ENCODE measurements at places on chromosomes 6 and 20.
A peak's percentile ranks its signal among the peaks of the same experiment; 100 is the strongest.

DNA sequence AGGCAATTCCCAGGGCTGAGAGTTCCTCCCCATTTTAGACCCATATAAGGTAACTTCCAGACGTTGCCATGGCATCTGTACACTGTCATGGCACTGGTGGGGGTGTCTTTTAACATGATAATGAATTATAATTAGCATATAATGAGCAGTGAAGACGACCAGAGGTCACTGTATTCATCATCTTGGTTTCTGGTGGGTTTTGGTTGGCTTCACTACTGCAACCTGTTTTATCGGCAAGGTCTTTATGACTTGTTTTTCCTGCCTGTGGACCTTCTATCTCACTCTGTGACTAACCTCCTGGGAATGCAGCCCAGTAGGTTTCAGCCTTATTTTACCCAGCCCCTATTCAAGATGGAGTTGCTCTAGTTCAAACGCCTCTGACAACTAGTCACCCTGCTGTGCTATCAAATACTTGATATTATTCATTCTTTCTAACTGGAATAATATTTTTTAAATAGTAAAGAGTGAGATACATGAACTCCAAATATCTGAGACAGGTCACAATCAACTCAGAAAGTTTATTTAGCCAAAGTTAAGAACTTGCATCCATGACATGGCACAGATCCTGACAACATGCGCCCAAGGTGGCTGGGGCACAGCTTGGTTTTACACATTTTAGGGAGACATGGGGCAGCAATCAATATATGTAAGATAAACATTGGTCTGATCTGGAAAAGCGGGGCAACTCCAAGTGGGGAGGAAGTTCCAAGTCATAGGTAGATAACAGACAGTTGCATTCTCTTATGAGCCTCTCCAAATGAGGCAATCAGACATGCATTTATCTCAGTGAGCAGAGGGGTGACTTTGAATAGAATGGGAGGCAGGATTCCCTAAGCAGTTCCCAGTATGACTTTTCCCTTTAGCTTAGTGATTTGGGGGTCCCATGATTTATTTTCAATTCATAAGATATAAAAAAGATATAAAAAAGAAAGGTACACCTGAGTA is 1.2 kb upstream of the UFL1 start:
- DNase-seq, result peak; percentile 83

DNA sequence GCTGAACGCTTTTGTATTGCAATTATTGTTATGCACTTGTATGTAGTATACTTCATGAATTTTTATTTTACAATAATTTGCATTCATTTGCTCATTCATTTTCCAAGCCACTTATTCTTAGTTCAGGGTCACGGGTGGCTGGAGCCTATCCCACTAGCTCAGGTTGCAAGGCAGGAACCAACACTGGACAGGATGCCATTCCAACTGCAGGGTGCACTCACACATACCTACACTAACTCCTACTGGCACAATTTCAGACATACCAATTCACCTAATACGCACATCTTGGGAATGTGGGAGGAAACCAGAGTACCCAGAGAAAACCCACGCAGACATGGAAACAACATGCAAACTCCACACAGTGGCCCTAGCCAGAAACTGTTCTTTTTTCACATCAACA is 61.8 kb downstream of the LMBRD1 start:
- no peak for DNase-seq

DNA sequence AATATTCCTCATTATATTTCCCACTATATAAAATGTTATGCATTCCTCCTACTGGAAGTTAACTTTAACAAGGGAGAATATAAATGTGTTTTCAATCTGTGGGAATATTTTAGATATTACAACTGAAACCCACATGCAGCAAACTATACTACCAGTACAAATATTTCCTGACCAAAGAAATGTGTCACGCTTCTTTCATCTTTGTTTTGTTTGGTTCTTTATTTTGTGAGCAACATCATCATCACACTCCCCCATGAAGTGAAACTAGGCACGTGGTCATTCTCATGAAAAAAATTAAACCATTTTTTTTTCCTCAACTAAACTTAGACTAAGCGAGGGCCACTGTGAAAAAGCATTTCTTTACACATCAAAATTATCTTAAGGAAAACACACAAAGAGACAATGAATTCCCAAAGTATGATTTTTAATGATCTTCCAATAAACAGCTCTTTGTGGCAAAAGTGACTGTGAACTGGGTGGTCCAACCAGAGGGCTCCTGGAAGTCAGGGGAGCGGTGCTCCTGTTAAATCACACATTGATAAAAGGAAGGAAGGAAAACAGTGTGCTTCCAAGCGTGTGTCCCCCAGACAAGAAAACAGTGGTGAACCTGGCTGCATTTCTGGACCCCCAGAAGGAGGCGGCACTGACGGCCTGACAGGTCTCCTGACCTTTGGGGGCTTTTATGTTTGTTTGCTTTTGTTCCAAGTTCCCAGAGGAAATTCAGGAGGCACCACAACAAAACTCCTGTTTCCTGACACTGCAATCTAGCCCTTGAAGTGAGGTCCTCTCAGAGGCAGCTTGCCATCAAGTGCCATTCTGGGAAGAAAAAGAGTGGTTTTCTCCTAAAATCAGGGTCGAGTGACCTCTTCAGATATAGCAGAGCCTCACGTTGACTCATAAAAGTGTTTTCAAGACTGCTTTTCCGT is 166.8 kb upstream of the FOXQ1 start:
- DNase-seq, result no peak

GRCh38 chr20:58938541-58938940 is 42.5 kb upstream of the NELFCD start:
- DNase-seq, result no peak

DNA sequence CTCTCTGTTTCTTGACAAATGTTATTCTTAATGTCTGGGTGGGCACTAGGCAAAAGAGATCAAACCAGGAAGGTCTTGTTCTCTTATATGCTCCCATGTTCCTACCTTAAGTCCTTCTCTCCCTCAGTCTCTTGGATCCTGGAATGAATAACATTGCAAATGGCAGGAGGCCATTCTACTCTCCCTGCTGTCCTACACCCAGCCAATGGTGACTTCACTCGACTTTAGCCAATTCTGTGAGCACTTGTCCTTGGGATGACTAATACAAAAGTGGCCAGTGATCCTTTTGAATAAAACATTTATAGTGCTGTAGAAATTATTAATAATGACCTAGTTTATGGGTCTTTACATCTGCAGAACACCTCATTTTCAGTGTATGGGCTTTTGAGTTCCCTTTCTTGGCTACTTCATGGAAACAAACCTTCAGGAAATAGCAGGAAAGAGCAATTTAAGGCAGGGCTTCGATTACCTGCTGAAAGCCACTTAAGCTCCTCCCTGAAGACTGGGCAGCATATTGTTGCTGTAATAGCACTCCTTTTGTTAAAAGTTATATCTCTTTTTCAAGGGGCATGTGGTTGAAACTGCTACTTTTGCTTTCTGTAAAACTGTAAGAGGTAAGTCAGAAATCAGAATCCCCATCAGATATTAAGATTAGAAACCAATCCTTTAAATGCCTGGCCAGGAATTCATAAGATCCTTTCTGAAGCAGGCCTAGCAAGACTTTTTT is 10.5 kb downstream of the OTOR start:
- no peak for DNase-seq

- peak; percentile 87 for DNase-seq
Measured at GRCh38 chr6:142871910-142872331, 73.1 kb downstream of the HIVEP2 start.

GRCh38 chr20:14523090-14523489 is 185.7 kb upstream of the FLRT3 start:
- DNase-seq, result no peak

- DNase-seq, result no peak
Measured at GRCh38 chr6:15473741-15474161, 189.1 kb downstream of the DTNBP1 start.

GRCh38 chr6:13089296-13089994 is 238.9 kb downstream of the TBC1D7 start:
- no peak for DNase-seq

GRCh38 chr6:6390849-6391602 is 70.6 kb upstream of the F13A1 start:
- no peak for DNase-seq

DNA sequence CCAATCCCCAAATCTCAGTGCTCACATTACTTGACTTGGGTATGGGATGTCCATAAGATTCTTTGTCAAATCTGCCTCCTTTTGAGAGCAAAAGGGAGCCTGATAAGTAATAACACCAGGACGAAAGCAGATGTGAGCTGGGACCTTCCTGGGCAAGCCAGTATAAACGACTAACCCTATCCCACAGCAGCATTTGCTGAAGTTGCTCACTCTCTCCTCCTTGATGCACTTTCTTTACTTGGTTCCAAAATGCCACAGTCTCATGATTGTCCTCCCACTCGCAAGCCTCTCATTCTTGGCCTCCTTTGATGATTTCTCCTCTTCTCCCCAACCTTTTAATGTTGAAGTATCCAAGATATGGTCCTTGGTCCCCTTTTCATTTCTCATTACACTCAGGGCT is 44.7 kb upstream of the TAGAP start:
- no peak for DNase-seq

DNA sequence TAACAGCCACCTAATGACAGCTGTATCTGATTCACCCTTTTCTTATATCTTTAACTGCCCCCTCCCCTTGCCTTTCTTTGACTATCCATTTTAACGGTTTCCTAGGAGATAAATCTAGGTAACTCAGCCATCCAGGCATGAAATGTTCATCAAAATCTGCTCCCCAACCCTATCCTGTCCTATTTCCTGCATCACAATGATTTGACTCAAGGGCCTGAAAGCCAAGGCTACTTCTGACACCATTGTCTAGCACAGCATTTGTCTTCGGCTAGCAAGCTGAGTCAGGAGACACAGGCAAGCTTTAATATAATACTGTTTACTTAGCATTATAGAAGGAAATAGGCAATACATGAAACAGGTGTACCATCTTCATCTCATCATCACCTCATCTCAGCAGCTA is 31.6 kb upstream of the MANEA start:
- DNase-seq, result no peak

GRCh38 chr6:11732036-11732631 is 46.5 kb downstream of the ADTRP start:
- DNase-seq, result no peak

GRCh38 chr6:32854376-32855178 is 585 bp downstream of the PSMB9 start:
- no peak for DNase-seq

GRCh38 chr20:20712004-20712473 is 405 bp downstream of the RALGAPA2 start:
- peak; percentile 22 for DNase-seq

DNA sequence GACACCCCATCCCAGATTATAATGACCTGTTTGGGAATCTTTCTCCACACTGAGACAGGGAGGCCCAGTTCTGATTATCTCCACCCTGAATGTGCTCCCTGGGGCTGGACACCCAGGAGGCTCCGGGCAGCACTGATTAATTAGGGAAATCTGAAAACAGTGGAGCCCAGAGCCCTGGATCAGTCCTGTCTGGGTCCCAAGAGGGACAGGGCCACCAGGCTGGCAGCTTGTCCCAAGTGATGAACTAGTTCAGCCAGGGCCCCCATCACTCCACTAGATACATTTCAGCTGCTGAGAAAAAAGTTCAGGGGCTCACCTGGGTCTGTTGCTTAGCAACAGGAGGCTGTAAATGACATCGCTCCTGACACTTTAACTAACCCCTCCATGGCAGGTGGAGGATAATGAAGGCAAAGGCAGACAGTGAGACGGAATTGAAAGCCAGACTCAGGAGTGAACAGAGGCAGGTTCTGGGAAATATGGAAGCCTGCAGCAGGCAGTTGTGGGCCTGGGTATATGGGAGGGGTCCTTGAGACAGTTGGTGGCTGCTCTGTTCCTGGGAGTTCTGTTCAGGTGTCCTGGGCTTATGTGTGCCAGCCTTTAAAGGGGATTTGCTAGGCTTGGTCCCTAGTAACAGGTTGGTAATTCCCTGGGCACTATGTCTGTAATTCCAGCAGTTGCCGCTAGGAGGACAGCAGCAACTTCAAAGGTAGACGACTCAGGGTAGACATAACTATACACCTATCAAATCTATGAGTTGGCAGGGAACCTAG is 78.3 kb upstream of the CTNNBL1 start:
- peak; percentile 94 for DNase-seq

DNA sequence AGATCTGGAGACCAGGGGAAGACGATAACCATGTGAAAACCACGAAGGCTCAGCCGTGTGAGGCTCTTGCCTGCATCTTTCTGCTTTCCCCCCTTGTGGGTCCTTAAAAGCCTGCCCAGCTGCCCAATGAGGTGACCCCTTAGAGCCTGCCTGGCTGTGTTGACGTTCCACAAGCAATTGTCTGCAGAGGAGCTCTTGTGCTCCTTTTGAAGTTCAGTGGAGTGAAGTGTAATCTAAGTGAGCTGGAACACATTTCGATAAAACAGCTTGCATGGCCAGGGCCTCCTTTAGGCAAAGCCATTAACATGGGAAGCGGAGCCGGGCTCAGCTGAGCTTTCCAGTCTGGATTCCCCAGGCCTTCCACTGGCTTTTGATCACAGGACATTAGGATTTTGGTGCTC is 27.3 kb upstream of the TCP11 start:
- DNase-seq, result no peak

DNA sequence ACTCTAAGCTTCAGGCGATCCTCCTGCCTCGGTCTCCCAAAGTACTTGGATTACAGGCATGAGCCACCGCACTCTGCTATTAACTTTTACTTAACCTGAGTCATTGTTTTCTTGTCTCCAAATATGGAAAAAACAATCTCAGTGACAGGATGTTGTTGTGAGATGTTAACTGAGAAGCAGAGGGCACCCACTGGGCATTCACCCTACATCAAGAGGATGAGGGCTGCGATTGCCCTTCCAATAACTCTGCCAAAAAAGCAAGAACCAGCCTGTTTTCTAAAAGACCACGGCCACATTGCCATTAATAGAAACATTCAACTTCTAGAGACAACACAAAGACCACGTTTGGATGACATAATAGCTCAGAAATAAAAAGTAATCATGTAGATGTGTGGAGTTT is 107.6 kb upstream of the SGK1 start:
- DNase-seq, result no peak

Data from HT-29 (cell line).